ENCODE measurements at places on chromosomes 13 and 19.

- DNase-seq = no peak
Measured at GRCh38 chr13:24274452-24275021, 34.8 kb upstream of the C1QTNF9 start.

GRCh38 chr19:43773725-43774102, 7.1 kb downstream of the KCNN4 start:
- no peak for DNase-seq

GRCh38 chr19:58407658-58408151, 744 bp upstream of the ZNF584 start:
- DNase-seq = no peak

- DNase-seq = no peak
Measured at GRCh38 chr19:49894879-49895565, 1.7 kb downstream of the IL4I1 start.

DNA sequence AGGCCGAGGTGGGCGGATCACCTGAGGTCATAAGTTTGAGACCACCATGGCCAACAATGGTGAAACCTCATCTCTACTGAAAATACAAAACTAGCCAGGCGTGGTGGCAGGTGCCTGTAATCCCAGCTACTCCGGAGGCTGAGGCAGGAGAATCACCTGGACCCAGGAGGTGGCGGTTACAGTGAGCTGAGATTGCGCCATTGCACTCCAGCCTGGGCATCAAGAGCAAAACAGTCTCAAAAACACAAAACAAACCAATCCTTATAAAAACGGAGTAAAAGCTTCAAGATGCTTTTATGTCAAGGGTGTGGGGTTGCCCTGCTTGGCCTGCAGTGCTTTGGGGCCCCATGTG, 7.2 kb downstream of the ACP4 start:
- no peak for DNase-seq

DNA sequence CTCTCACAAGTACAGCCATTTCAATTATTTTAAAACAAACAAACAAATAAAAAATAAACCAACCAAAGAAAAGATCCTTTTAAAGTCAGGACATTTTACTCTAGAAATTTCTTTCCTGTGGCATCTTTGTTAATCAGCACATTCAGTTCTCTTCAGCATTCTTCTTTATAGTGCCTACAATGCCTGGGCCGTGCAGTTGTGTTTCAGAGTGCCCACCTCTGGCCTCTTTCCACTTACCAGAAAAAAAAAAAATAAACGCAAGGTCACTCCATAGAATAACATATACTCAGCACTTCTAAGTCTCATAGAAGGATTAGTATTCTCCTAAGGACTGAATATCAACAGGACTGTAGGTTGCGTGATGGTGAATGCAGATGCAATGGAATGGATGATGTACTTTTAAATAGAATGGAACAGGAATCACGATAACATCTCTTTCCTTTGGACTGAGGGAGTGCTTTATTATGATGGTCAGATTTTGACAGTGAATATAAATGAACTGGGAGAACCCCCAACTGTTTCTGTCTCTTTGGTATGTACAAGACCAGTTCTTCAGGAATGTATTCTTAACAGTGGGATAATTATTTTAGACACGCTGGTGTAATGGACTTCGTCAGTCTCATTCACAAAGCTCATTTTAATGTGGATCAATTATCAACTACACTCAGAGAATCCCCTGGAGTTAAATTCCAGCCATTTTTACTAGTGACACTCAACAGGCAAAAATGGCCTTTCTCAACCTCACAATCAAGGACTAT, 125.0 kb upstream of the NBEA start:
- DNase-seq = no peak

DNA sequence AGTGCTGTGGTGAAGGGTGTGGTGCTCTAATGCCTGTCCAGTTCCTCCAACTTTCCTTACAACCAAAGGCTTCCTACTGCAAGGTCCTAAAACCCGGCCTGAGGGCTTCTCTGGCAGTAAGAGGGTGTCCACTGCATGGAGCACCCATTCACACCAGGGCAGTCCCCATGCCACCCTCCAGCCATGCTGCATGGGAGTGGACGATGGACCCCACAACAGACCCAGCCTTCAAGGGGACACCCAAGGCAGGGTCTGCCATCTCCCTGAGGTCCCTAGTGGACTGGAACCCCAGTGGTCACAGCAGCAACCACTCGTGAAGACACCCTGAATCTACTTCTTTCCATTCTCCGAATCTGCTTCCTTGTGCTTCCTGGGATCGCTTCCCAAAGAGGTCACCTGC, 117.6 kb upstream of the SOX1 start:
- DNase-seq = no peak

DNA sequence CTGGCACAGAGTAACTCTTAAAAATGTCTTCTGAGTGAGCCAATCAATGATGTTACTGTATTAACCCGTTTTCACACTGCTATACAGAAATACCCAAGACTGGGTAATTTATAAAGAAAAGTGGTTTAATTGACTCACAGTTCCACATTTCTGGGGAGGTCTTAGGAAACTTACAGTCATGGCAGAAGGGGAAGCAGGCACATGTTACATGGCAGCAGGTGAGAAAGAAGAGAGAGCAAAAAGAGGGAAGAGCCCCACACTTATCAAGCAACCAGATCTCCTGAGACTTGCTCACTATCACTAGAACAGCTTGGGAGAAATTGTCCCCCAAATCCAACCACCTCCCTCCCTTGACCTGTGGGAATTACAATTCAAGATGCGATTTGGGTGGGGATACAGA, 97.6 kb upstream of the MIR17HG start:
- no peak for DNase-seq

GRCh38 chr13:46621133-46621532, 68.2 kb downstream of the LRCH1 start:
- DNase-seq = no peak

- DNase-seq = no peak
Measured at GRCh38 chr19:51660975-51661600, 14.5 kb upstream of the SIGLEC14 start.

GRCh38 chr13:113178896-113179167, 20.4 kb downstream of the PROZ start:
- DNase-seq = no peak

DNA sequence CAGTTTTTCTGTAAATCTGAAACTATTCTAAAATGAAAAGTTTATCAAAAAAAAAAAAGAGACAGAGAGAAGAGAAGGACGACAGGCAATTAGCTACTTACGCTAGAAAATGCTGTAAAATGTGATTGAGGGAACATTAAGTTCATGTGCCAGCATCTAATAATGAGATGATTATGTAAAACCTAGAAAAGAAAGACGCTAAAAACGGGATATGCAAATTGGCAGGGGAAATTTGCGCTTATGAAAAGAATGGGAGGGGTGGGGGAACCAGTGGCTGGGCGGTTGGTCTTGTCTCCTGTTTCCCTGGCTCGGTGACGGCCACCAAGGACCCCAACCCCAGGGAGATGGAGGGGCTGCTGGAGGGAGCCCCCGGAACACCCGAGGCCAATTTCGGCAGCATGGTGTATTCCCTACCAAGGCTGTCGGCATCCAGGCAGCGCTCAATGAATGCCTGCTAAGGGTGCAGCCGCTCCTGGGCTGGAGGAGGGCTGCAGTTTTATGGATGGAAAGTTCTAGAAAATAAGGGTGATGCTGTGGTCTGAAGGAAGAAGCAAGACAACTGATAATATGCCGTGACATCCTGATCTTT, 34.2 kb downstream of the GNG7 start:
- DNase-seq = no peak

- peak; percentile 51 for DNase-seq
Measured at GRCh38 chr19:4633140-4633967, 6.0 kb upstream of the TNFAIP8L1 start.

DNA sequence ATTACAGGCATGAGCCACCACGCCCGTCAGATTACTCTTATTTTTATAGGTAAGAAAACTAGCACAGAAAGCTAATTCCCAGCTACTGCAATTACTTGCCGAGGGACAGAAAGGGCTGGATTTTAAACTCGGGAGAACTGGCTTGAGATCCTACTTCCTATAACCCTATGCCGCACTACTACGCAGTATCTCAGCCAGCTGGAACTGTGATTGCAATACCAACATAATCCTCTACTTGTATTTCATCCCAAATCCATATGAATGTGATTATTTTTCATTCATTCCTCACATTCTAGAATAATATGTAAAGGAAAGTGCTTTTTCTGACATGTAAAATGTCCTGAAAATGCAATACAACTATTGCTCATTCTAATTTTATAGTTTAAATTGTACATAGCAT, 773.8 kb upstream of the GPC6 start:
- DNase-seq = no peak

GRCh38 chr13:82294226-82294625, 1588.0 kb downstream of the SLITRK1 start:
- DNase-seq = no peak

DNA sequence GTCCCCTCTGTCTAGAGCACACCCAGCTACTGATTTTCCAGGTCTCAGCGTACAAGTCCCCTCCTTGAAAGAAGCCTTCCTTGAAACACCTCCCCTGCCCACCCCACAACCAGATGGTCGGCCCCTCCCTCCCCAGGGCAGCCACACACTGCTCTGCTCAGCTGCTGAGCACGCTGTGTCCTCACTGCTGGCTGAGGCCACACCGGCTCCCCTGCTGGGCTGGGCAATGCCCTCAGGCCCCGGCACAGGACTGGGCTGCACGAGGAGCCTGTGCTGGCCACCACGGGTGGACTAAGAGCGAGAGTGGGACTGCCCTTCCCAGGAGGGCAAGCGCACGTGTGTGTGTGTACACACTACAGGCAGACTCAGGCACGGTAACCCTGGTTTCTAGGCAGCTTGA, 11.8 kb upstream of the RSPH6A start:
- DNase-seq = no peak

GRCh38 chr13:32107474-32107873, 75.9 kb downstream of the FRY start:
- DNase-seq = no peak

GRCh38 chr13:19663416-19663979, 30.0 kb downstream of the MPHOSPH8 start:
- DNase-seq = no peak

DNA sequence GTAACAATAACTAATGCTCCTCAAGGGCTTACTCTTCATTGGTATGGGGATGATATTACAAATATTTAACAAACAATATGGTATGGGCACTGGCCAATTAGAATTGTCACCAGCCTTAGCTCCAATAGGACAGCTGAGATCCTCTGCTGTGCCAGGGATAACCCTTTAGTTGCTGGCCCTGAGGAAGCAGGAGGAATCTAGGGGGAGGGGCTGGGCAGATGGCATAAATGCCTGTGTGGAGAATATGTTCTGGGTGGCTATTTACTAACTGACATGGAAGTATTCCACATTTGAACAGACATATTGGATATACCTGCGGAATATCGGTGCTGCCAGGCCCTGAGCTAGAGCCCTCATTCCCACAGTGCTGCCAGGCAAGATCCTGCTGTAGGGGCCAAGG, 16.6 kb upstream of the LRCH1 start:
- DNase-seq = no peak

GRCh38 chr19:48490981-48491792, 20.4 kb downstream of the LMTK3 start:
- no peak for DNase-seq

- DNase-seq = no peak
Measured at GRCh38 chr13:67632590-67632989, 402.5 kb upstream of the PCDH9 start.

GRCh38 chr19:46954993-46955812, 64.4 kb upstream of the NPAS1 start:
- DNase-seq = no peak

GRCh38 chr13:104460554-104460953, 1394.3 kb upstream of the SLC10A2 start:
- no peak for DNase-seq

DNA sequence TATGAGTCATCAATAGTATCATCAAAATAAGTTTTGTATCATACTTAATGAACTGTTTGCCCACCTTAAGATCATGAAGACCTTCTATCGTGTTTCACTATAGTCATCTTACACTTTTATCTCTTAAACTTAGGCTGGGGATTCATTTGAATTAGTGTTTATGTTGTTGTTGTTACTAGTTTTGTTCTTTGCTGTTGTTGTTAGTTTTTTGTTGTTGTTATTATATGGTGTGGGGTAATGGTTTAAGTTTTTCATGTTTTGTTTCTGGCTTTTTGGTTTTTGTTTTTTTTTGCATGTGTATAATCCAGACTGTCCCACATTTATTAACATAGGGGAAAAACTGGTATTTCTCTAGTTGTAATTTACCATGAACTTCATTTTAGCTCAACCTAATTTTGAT, 965.1 kb upstream of the MIR17HG start:
- no peak for DNase-seq

DNA sequence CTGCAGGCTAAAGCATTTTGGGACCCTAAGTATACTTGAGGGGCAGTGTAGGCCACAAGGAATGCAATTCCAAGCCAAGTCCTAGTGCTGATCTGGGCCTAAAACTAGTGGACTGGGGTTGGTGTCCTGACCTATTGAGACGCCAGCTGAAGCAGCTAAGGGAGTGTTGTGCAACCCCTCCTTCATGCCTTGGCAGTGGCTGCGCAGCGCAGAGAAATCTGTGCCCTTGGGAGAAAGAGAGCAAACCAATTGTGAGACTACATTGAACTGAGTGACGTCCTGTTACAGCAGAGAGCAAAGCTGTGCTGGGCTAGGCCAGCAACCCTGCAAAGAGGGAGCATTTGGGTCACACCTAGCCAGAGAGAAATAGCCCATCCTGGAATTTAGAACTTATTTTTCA, 2715.0 kb upstream of the PCDH20 start:
- no peak for DNase-seq

GRCh38 chr13:42539670-42540069, 34.3 kb upstream of the TNFSF11 start:
- no peak for DNase-seq

DNA sequence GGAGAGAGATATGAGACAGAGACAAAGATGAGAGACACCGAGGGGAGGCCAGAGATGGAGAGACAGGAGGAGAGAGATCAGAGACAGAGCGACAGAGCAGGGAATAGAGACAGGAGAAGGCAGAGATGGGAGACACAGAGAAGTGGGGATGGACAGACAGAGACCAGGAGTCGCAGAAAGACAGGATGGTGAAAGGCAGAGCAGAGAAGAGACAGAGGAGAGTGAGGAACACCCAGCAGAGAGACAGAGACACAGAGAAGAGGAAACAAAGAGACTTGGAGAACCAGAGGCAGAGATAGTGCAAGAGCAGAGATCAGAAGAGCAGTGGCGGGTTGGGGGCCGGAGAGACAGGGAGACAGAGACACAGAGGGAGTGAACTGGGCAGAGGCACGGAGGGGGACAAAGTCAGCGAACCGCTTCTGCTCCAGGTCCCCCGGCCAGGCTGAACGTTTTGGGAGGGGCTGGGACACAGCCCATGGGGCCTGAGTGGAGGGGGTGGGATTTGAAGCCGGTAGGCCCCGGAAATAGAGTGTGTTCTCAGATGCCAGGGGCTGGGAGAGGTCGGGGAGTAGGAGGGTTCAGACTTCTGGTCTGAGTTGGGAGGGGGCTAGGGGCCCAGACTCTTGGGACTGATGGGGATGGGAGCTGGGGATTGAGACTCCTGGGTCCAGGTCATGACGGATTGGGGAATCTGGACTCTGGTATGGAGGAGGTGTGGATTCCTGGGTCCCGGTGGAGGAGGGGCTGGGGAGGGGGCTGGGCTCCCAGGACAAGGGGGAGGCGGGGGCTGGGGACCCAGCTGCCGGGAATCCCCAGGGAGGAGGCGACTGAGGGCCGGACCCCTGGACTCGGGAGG, 654 bp downstream of the ZNF579 start:
- no peak for DNase-seq

- no peak for DNase-seq
Measured at GRCh38 chr13:37074703-37075102, 15.2 kb upstream of the SUPT20H start.

GRCh38 chr19:31706691-31707620, 357.7 kb upstream of the TSHZ3 start:
- DNase-seq = no peak

GRCh38 chr19:15291089-15291488, 41.2 kb downstream of the BRD4 start:
- no peak for DNase-seq

- DNase-seq = no peak
Measured at GRCh38 chr13:101575581-101575980, 123.1 kb downstream of the ITGBL1 start.
